Testis (tissue), 5 donors: ENCODE measurements at places on chromosomes 16 and 17. TPM values are rescaled to one million over a fixed set of nuclear protein-coding genes. Genes with fewer than 3 reads are reported as not detected.

GRCh38 chr16:35398180-35398579, 1938.8 kb downstream of the TP53TG3F start:
- no peak for DNase-seq

DNA sequence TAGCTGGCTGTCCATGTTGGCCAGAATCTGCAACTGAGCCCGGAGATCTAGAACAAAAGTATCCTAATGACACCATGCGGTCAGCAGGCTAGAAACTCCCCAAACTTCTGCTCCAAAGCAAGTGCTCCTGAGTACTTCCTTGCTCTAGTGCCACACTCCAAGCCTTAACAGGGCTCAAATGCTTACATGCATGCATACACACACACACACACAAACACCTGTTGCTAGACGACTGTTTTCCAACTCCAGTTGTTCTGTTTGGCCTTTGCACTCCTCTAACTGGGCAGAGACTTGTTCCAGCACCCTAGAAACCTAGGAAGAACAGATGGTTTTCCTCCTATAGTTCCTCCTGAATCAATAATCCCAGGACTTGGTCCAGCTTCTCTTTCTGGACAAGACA, 7.7 kb upstream of the ALDOC start:
- no peak for DNase-seq

GRCh38 chr17:82754297-82755208, 2.7 kb downstream of the TBCD start:
- DNase-seq, result peak; percentile 34

- no peak for DNase-seq
Measured at GRCh38 chr17:28191018-28191417, 128.0 kb upstream of the TMEM97 start.

- DNase-seq, result no peak
Measured at GRCh38 chr17:65489413-65490155, 71.9 kb downstream of the AXIN2 start.

Gene INCA1
- total RNA-seq, result 53.0 TPM

Gene YBX2
- total RNA-seq, result 549 TPM

DNA sequence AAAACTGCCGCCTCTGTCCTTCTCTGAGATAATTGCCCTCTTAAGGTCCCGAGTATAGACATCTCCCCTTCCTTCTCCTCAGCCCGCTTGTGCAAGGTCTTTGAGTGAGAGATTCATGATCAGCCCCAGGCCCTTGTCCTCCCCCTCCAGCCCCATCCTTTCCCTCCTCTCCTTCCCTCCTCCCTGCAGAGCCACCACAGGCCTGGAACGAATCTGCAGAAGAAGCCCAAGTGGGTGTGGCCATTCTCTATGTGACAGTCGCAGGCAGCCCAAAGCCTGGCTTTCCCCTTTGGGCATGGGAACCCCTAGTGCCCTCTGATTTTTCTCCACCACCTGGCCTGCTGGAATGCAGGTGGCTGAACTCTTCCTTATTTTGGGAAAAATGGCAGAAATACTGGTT, 7.2 kb upstream of the NDRG4 start:
- DNase-seq, result peak; percentile 58

DNA sequence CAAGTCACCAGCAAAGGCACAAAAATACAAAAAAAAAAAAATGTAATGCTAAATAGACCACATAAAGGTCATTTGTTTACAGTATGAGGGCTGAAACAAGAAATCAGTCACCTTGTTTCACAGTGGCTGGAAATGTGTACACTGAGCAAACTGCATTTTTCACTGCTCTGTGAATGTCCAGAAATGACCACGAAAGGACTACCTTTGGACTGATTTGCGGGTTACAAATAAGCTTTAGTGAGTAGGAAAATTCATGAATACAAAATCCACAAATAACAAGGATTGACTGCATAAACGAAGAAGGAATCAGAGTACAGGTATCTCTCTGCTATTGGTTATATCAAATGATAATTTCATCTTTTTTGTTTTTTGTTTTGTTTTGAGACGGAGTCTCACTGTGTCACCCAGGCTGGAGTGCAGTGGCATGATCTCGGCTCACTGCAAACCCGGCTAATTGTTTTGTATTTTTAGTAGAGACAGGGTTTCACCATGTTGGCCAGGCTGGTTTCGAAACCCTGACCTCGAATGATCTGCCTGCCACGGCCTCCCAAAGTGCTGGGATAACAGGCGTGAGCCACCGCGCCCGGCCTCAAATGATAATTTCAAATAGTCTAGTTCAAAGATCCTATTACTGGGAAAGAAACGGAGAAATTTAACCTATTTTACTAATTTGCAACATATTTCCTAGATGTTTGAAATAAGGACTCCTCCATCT, 30.5 kb downstream of the CYTH1 start:
- DNase-seq, result no peak

DNA sequence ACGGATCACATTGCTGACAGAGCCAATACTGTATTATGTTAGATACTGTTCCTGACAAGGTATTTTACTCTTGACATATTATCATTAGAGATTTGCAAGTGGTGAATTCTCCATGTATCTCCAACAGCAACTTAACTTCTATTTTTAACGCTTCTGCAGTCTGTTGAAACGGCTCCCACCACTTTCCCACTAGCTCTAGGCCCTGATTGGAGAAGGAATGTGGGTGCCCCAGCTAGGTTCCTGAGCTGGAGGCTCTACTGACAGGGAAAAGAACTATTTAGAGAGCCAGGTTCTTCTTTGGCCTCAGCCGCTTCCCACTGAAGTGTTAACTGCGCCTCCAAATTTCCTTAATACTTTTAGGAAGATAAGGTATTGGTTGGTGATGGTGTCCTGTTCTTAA, 191.8 kb downstream of the RBFOX1 start:
- DNase-seq, result no peak

Gene CFAP97D1
- 20.0 TPM for total RNA-seq

- DNase-seq, result no peak
Measured at GRCh38 chr17:9389111-9389527, 186.5 kb downstream of the STX8 start.

DNA sequence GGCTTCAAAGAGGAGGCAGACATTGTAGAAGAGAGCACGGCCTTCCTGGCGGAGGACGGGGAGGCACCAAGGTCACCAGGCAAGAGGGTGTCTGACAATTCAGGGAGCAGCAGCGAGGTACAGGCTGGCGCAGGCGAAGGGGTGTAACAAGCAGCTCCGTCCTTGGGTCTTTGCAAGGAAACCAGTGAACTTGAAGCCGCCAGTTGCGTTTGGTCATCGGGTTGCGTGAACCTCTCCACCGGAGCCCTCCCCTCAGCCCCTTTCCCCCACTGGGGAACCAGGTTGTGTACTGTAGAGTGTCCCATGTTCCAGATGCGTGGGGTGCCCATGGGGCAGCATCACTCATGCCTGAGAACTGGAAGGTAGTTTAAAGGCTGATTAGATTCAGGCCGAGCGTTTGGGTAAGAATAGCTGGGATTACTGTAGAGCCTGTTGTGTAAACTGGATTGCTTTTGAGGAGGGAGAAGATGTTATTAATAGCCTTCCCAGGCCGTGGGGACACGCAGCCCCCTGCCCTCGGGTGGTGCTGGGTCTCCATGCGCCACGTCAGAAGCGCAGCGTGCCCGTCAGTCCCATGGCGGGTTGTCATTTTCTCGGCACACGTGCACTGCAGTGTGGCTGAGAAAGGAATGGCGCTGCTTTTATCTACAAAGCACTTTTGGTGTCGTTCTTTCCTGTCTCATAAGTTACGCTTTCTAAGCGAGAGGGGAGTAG, 2.5 kb downstream of the MRPL12 start:
- DNase-seq, result no peak

- no peak for DNase-seq
Measured at GRCh38 chr17:82303944-82304808, 13.2 kb downstream of the CD7 start.

Gene KRTAP4-11
- not detected for total RNA-seq

GRCh38 chr17:56979091-56979480, 1.2 kb downstream of the SCPEP1 start:
- DNase-seq, result no peak

DNA sequence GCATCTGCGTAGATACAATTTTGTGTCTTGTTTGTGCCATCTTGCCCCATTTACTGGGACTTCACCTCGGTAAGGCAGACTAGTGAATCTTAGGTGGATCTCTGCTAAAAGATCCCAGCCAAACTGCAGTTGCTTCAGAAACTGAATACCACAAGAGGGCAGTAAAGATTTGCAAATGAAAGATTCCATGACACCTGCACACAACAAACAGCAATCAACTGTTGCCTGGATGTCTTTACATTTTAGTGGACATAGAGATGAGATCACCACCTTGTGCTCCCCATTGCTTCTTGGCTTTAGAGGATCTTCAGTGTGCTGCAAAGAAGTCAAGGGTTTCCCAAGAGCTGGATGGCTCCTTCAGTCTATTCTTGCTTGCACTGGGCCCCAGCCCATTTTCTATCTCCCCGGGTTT, 119.2 kb upstream of the CACNG5 start:
- no peak for DNase-seq

GRCh38 chr17:42428141-42428944, 5.3 kb upstream of the CAVIN1 start:
- peak; percentile 82 for DNase-seq

GRCh38 chr17:74118504-74118903, 85.0 kb upstream of the RPL38 start:
- DNase-seq, result no peak

GRCh38 chr17:60665602-60666001, 12.0 kb upstream of the BCAS3 start:
- DNase-seq, result no peak

Gene EPX
- not detected for total RNA-seq

Gene TBC1D3B
- 23.0 TPM for total RNA-seq

Gene ALOX12
- 0.25 TPM for total RNA-seq

Gene WSB1
- 189 TPM for total RNA-seq

- no peak for DNase-seq
Measured at GRCh38 chr17:19590451-19590850, 56.8 kb downstream of the SLC47A1 start.

Gene ITGAD
- 0.19 TPM for total RNA-seq

Gene BAHCC1
- 30.2 TPM for total RNA-seq

GRCh38 chr16:8958344-8959167, 5.2 kb downstream of the USP7 start:
- DNase-seq, result peak; percentile 35

Gene RHBDL1
- total RNA-seq, result 9.8 TPM

- no peak for DNase-seq
Measured at GRCh38 chr17:30505868-30506417, 28.7 kb downstream of the GOSR1 start.

DNA sequence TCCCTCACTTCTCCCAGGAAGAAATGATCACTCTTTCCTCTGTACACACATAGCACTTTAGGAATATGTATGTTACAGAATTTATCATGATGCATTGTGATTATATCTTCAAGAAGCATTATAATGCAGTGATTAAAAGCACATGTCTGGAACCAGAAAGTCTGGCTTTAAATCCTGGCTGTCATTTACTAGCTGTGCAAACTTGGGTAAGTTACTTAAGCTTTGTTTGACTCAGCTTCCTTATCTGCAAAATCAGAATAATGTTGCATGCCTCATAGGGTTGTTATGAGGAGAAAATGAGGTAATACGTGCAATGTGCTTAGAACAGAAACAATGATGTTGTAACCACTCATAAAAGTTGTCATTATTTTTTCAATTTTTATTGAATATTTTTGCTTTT, 156.3 kb upstream of the ZKSCAN2 start:
- DNase-seq, result no peak

Gene BOLA2B
- 161 TPM for total RNA-seq

- DNase-seq, result no peak
Measured at GRCh38 chr17:75468291-75468754, 11.9 kb downstream of the TMEM94 start.

Gene NUDT7
- total RNA-seq, result 13.2 TPM

- no peak for DNase-seq
Measured at GRCh38 chr17:66345264-66345663, 42.9 kb downstream of the PRKCA start.

- DNase-seq, result no peak
Measured at GRCh38 chr17:19408346-19408710, 2.7 kb upstream of the RNF112 start.

Gene SCNN1B
- 0.31 TPM for total RNA-seq

DNA sequence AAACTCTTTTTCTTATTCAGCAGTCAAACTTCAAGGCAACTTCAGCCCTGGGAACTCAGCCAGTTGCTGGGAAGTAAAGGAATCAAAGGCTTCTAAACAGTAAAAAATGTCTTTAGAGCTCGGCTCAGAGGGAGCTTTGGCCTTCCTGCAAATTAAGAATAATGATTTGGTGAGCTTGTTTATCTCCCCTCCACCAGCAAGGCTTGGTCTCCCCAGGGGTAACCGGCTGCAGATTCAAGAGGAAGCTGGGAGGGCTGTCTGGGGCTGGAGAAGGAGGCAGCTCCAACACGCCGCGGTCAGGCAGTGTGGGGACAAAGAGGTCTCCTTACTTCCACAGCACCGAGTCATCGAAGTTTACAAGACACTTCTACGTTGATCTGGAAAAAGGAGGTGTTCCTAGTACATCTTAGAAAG, 17.7 kb upstream of the DOC2B start:
- DNase-seq, result peak; percentile 44
